Stimulated activated CD4-positive, alpha-beta T cell treated with anti-CD3 and anti-CD28 coated beads, Interleukin-1b, Interleukin-23, amount 100 ng/mL, for 1 hour (primary cell): ENCODE measurements at places on chromosomes 11 and 22.

DNA sequence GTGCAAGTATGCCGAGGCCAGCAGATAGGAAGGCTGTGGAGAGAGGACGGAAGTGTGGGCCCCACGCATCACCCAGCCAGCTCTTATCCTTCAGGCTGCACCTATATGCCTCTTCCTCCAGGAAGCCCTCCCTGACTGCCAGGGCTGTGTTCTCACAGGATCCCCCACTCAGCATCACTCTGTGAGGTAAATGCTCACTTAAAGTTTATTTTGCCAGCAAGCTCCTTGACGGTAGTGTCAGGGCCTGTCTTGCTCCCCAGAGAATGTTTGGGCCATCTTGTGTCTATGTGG is 4.4 kb downstream of the TBX10 start:
- no peak for DNase-seq

GRCh38 chr11:65744026-65744698 is 23.6 kb upstream of the RNASEH2C start:
- DNase-seq: no peak

DNA sequence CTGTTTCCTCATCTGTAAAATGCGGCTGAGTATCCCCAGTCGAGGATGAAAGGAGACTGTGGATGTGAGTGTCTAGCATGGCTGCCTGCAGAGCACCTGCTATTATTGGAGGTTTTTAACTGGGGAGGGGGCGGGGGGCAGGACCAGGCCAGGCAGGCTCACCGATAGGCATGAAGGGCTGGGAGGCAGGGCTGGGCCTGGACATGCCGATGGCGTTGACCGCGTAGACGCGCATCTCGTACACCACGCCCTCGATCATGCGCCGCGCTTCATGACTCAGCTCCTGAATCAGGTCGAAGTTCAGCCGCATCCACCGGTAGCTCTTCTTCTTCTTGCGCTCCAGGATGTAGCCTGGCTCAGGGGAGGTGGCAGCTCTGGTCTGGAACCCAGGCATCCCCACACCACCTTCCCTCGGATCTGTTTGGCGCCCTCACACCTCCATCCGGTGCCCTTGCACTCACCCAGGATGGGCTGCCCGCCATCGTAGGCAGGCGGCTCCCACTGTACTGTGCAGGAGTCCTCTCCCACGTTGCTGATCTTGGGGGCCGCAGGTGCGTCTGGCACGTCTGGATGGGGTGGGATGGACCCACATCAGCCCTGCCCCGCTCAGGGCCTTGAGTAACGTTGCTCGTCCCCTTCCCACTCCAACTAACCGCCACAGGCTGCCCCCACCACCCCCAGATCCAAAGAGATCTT is 15.1 kb downstream of the MYBPC3 start:
- no peak for DNase-seq

DNA sequence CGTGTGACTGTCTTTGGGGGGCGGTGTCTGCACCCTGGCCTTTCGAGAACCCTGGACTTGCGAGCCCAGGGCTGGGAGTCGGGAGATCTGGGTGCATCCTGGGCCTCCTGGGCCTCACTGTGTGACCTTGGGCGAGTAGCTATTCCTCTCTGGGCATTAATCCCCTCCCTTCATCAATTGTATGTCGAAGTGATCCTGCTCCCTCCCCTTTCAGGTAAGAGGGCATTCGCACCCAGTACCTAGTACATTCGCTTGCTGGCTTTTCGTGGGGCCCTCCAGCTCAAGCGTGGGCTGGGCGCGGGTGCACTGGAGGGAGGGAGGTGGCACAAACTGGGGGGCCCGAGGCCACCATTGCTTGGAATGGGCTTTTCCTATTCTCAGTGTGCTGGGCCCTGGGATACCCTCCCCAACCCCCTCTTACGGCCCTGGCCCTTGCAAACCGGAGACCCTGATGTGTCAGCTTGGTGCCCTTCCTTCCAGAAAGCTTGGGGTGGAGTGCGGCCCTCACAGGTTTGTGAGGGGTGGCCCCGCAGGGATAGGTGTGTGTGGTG is 530 bp downstream of the USP35 start:
- DNase-seq: no peak

DNA sequence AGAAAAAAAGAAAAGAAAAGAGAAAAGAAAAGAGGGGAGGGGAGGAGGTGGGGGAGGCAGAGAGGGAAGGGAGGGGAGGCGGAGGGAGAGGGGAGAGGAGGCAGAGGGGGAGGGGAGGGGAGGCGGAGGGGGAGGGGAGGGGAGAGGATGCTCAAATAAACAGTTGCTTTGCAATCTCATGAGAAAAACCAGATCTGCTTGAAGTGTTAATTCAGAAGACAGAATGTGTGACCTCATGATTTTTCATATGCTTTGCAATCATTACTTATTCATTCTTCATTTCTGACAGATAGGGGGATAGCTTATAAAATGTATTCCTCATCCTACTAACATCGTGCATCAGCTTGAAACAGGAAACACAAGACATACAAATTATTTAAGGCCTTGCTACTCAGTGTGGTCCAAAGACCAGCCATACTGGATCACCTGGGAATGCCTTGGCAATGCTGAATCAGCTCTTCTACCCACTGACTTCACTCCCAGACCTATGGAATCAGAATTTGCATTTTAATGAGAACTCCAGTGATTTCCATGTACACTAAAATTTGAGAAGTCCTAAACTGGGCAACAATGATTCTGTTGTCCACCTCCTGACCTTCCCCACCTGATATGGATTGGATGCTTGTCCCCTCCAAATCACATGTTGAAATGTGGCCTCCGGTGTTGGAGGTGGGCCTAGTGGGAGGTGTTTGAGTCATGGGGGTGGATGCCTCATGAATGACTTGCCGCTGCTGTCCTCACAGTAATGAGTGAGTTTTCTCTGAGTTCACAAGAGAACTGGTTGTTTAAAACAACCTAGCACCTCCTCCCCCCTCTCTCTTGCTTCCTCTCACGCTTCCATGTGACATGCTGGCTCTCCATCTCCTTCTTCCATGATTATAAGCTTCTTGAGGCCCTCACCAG is 69.2 kb downstream of the CCDC34 start:
- DNase-seq: no peak
